ENCODE measurements at places on chromosomes 1 and 21.
A peak's percentile ranks its signal among the peaks of the same experiment; 100 is the strongest.

DNA sequence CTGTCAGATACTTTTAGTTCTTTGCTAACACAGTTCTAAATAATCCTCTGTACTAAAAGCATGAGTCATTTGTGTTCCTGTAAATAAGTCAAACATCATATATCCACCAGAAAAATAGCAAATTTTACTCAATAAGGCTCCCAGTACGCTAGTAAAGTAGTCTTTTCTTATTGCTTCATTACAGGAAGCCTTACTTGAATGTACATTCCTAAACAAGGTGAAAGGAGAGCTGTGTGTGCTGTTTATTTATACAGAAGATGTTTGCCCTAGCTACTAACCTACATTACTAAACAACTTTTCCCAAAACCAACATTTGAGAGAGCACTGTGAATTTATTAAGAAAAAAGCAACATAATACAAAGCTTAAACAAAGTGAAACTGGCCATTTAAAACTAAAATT lies 52.0 kb downstream of the ZNHIT6 start:
- DNase-seq: no peak

GRCh38 chr1:216710598-216711333 lies 12.5 kb downstream of the ESRRG start:
- DNase-seq: no peak

DNA sequence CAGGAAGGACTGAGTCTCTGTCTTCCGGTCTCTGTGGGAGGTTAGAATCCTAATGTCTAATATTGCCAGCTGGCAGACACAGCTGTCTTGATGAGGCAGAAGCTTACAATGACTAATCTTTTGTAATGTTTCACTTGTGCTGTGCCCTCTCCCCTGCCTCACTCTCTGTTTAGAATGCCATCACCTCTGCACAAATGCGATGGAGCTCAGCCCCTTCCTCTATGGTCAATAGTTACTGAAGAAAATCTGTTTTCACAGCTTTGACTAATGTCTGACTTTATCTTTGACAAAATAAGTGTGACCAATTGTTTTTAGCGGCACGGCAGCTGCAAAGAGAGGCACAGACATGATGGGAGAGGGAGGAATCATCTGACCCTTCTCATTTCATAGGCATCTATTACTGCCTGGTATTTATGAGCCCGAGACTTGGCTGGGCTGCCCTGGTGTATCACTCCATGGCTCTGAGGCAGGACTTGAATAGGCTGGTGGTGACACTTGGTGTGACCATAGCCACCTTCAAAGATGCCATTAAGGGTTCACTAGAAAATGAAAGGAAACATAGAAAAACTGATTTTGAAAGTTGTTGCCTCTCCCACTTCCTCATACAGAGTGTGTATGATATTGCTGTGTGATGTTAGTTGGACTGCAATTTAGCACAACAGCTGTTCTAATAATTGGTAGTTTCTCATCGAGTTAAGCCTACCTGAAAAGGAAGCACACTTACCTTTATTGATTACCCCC lies 163.2 kb upstream of the NBPF11 start:
- DNase-seq: no peak

DNA sequence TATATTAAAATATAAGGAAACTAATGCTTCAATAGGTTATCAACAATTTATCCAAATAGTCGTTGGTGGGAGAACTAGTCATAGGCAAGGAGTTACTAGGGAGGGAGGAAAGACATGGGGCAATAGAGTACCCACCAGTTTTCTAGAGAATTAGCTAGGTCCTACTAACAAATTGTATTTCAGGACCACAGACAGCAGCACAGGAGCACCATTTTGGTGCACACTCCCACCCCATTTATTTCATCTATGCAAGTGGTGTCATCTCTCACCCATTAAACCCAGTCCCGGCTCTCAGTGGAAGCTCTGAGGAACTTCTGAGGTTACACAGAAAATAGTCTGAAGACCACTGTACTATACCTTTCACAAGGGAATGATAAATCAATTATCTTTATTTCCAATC lies 89.0 kb upstream of the BCAR3 start:
- DNase-seq: no peak

DNA sequence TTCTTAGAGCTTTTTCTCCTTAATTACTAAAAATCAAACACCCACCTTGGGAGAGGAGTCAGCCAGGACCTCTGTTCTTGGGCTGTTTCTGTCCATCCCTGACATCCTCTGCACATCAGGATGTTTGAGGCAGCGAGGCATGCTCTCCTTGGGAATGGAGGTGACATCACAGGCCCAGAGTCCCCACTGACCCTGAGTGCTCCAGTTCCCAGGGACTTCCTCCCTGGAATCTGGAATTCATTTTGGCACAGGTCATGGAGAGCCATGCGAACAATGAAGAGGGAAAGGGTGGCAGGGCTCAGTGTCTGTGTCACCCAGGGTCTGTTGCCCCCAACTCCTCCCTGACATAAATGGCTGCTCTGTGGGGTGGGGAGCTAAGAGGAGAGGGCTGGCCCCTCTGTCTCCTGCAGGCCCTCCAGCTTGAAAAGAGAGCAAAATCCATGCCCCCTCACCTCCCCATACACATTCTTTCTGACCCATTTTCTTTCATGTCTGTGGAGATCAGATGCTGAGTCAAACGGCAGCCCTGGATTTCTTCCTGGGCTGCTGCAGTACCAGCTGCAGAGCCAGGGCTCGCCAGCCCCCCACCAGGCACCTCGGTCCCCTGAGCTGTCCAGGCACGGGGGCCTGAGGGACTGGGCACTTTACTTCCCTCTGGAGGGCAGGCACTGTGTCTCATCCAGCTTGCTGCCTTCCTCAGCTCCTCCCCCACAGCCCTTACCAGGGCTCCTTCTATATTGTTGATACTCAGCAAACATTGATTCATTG lies 102.0 kb downstream of the NMNAT2 start:
- DNase-seq: no peak

GRCh38 chr1:204128964-204129896 lies 22.6 kb downstream of the ETNK2 start:
- DNase-seq: no peak

DNA sequence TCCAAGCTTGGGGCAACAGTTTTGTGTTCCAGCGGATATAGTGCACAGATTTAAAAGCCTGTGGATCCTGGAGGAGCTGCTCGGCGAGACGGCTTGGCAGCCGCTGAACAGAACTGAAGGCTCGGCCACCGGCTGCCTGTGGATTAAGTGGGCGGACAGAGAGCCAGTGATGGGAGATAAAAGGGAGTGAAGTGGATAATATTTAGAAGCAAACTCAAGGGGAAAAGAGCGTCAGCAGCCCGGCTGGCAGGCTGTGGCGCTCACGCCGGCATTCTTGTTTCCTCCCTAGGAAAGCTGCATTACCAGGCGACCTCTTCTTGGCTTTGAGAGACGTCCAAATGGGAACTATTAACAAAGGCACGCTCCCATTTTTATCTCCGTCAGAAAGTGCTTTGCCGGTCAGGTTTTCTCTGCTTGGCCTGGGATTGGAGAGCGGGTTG lies 10.4 kb downstream of the TRABD2B start:
- no peak for DNase-seq

DNA sequence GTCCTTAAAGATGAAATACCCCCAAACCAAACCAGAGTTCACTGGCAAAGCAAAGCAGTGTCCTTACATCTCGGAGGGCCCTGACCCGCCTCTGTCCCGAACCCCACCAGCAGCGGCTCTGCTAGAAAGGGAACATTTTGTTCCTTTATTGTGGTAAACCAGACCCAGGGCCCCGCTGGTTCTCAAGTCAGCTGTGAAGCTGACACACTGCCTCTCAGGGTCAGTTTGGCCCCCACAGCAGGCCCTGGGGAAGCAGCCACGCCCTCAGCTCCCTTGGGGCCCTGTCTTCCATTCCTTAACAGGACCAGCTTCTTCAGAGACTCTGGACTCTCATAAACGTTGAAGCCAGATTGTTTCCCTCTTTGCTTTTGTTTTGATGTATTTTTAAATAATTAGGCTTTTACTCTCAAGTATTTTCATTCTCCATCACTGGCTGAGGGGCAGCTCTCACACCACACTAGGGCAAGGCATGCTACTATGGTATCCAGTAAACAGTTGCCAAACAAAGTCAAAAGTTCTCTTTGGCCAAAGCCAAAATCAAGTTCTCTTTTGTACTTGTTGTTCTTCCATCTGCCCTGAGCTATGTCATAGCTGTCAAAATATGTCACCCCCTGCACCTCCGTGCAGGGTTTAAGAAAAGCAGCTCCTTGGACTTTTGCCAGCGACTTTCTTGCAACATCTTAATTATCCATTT lies 61.1 kb upstream of the ANGPTL1 start:
- DNase-seq: peak; percentile 89

GRCh38 chr1:214683621-214684020 lies 80.6 kb downstream of the CENPF start:
- DNase-seq: peak; percentile 59

DNA sequence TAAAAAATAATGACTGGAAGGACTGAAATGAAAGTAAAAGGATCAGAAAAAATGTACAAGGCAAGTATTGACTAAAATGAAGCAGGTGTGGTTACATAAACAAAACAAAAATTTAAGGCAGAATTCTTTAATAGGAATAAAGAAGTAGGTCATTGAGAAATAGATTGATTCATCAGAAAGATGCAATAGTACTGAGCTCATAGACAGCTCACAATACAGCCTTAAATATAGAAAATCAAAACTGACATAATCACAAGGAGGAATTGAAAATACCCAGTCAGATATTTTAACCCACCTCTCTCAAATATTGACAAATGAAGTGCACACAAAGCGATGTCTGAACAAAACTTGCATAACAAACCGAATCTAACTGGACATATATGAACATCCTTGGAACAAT lies 366.8 kb upstream of the DPYD start:
- DNase-seq: no peak

- no peak for DNase-seq
Measured at GRCh38 chr1:115068826-115069585, 20.3 kb downstream of the TSPAN2 start.

DNA sequence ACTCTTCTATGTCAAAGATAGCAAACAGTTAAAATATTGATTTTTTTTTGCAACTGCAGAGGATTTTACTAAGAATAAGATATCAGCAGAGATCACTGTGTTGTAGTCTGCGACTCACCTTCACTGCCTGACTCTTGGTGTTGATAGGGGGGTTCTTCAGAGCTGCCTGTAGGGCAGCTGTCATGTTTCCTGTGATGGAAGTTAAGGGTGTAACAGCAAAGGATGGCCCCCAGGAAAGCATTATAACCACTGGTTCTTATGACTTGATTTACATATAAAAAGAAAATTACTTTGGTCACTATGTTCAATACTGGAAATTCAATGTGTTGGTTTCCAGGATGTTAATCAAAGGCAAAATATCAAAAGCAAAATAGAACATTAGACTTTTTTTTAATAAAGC lies 2.6 kb downstream of the ARPC5 start:
- DNase-seq: no peak

GRCh38 chr1:217876401-217876800 lies 245.3 kb downstream of the SPATA17 start:
- DNase-seq: no peak

GRCh38 chr1:82260051-82260450 lies 459.3 kb downstream of the ADGRL2 start:
- DNase-seq: no peak

DNA sequence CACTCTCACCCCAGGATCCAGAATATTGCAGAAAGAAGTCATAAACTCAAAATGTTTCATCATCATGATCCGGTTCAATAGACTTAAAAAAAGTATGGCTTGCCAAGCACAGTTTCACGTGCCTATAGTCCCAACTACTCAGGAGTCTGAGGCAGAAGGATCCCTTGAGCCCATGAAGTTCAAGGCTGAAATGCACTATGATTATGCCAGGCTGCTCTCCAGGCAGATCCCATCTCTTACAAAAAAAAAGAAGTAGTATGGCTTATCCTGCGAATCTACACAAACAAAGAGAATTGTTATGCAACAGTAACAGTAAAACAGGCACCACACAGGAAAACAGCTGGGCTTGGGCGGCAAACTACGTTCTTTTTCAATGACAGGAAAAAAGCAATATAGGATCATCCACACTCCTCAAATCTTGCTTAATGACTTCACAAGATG lies 76.2 kb downstream of the EIF4G3 start:
- no peak for DNase-seq

DNA sequence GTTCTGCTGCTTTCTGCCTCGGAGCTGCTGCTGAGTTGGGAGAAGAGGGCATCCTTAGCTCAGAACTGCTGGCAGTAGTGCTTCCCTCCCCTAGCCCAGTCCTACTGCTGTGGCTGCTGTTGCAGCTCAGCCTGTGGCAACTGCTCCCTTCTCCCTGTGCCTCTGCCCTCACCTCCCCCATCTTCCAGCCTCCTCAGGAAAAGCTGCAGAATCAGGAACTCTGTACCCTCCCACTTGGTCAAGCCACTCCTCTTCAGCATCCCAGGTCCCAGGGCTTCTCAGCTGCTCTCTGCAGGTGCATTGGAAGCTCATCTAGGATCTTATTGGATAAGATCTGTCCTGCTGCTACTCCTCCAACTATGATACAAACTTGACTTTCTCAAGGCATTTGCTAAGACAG lies 316.7 kb downstream of the BRINP2 start:
- no peak for DNase-seq

- DNase-seq: peak; percentile 6
Measured at GRCh38 chr1:229341774-229342655, 832 bp downstream of the CCSAP start.

DNA sequence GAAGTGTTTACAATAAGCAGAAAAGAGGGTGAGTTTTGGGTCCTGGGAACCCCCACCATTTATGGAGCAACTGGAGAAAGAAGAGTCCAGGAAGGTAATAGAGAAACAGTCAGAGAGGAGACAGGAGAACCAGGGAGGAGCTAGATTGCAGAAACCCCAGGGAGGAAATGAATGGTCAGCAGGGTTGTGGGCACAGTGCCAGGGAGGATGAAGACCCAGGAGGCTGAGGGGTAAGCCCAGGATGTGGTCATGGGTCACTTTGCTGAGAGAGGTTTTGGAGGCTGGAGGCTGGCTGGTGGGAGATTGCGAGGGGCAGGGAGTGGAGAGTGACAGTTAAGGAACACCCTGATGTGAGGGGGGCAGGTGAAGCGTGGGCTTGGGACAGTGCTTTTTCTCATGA lies 169.9 kb upstream of the CSF3R start:
- no peak for DNase-seq

- peak; percentile 96 for DNase-seq
Measured at GRCh38 chr1:221284028-221284427, 404.8 kb downstream of the HLX start.

GRCh38 chr21:37601027-37601426 lies 234.5 kb downstream of the DYRK1A start:
- no peak for DNase-seq

GRCh38 chr1:163196449-163196787 lies 6.3 kb downstream of the RGS5 start:
- DNase-seq: no peak

DNA sequence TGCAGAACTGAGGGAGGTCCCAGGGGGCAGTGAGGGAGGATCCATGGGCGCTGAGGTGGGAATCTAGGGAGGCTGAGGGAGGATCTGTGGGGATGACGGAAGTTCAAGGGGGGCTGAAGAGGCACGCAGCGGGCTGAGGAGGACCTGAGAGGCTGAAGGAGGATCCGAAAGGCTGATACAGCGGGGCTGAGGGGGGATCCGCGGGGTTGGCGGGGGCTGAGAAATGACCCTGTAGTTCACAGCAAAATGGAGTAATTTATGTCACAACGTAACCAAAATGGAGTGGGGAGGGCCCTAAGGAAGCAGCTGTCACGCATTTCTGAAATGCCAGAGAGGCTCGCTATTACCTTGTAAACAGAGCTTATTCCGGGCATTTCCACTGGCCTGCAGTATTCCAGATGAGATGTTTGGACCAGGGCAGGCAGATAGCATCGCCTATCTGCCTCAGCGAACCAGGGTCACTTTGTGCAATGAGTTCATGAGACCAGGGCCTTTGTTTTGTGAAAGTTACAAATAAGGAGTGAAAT lies 926 bp upstream of the MRPL55 start:
- no peak for DNase-seq

- no peak for DNase-seq
Measured at GRCh38 chr21:17925899-17926298, 106.7 kb upstream of the C21orf91 start.

Measured in astrocyte of the cerebellum (primary cell).